ENCODE measurements at places on chromosomes 5 and 9.

GRCh38 chr5:80225189-80225933, 30.5 kb downstream of the SERINC5 start:
- DNase-seq = no peak

DNA sequence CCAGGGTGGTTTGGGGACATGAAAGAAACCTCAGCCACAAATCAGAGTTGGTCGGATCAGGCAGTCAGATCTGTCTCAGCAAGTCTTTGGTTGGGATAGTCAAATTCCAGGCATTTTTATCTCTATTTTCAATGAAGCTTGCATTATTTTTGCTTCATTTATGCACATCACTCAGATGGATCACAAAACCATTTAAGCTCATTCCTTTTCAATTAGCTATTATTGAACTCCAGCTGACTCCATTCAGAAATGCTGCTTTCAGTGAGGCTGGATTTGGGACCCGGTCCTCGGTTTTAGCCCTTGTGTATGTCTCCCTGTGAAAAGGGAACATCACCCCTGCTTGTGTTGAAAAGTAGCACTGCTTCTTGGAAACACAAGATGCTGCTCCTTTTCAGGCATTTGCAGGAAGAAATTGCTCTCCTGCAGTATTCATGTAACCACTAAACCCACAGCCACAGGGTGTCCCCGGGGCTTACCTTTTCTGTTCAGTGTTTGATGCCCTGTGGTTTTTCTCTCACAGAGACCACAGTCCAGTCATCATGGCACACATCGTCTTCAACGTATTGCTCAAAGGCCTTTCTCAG, 232.9 kb downstream of the NFIB start:
- peak; percentile 93 for DNase-seq

- no peak for DNase-seq
Measured at GRCh38 chr9:81521892-81522291, 167.5 kb downstream of the TLE1 start.

DNA sequence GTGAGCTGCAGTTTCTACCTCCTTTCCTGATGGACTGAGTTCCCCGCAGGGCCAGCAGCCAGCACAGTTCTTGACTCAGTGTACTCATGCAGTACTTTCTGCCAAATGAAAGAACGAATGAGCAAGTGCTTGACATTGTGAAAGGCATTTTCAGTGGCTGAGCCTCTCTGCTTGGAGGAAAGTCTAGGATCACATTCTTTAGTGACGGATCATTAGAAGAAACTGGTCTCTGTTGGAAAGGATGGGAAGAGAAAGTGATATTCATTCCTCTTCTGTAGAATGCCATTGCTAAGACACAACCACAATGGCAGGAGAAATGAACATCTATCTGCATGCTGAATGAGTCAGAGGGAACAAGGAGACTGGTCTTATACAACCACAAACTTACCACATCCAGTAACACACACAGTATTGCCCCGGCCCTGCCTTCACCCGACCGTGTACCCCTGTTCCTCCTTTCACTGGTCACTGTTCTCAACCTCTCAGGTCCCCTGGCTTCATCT, 206.9 kb downstream of the CRB2 start:
- DNase-seq = peak; percentile 99

- DNase-seq = peak; percentile 15
Measured at GRCh38 chr9:97695995-97696802, 941 bp downstream of the XPA start.

DNA sequence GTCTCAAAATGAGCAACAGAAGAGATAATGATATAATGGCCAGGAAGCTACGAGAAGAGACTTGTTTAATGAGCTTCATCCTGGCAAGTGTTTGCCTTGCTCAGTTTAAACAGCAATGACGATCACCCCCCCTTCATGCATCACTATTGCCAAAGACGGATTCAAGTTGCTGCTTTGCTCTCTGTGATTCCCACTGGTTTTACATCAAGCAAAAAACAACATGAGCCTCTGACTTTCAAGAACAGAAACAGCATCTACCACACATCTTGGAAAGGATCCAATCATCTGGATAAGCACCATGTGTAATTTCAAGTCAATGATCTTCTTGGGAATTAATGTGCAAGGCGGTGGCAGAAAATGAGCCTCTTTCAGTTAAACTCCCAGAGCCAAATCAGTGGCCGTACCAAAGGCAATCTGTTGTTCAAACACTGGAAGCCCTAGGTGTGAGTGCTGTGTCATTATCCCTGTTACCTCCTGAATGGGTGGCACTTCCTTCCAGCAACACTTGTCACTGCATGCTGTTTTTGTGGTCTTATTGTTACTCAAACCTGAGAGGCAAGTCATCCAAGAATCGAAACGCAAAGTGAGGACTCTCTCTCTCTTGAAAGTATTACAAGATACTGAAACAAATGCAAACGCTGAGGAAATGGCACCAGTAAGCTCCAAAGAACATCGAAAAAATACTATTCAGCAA, 72.8 kb downstream of the MED27 start:
- peak; percentile 57 for DNase-seq

- peak; percentile 47 for DNase-seq
Measured at GRCh38 chr5:154654486-154655371, 100.4 kb upstream of the LARP1 start.

- DNase-seq = no peak
Measured at GRCh38 chr5:140882591-140882899, 621 bp downstream of the PCDHA13 start.

GRCh38 chr5:105057001-105057436, 1494.4 kb upstream of the NUDT12 start:
- no peak for DNase-seq

- DNase-seq = no peak
Measured at GRCh38 chr5:109304309-109304708, 105.5 kb downstream of the PJA2 start.

DNA sequence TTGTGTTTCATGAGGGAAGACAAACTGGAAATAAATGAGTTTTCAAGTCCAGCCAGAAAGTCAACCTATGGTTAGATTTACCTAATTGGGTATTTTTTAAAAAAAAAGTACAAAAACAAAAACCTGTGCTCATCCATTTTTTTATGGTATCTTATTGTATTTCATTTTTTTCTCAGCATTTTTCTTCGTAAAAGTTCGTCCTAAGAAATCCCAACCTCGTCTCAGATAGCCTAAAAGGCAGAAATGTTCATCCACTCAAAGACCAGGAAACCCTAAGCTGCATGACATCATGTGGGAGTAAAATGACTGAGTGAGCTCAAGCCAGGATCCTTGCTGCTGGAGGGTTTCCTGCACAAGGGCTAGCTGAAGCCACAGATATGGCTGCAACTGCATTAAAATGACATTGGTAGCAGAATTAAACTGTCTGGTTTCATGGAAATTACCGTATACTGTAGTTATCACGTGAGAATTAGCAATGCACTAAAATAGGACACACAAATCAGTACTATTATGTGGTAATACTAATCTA, 70.4 kb downstream of the NFIB start:
- no peak for DNase-seq

GRCh38 chr5:56717253-56717987, 97.9 kb upstream of the MAP3K1 start:
- DNase-seq = peak; percentile 6

DNA sequence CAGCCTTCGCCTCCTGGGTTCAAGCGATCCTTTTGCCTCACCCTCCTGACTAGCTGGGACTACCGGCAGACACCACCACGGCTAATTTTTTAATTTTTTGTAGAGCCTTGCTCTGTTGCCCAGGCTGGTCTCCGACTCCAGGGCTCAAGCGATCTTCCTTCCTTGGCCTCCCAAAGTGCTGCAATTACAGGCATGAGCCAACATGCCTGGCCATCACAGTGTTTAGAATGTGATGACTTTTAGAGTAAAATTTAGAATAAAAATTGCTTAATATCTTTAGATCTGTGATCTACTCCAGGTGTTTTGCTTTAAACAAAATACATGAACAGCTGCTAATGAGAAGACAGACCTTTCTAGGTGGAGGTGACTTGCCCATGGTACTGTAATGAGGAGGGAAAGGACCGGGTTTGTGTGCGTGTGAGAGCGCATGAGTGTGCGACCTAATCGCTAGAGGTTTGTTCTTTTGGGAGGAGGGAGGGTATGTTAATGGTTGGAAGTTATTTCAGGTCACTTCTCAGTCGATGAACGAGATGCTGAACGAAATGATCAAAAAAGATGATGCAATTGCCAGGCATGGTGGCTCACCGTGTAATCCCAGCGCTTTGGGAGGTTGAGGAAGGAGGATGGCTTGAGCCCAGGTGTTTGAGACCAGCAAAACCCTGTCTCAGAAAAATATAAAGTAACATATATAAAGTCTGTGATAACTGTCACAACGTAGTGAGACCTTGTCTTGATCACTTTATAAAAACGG, 2.0 kb downstream of the CNOT6 start:
- no peak for DNase-seq

- DNase-seq = no peak
Measured at GRCh38 chr5:157568222-157568621, 7.4 kb downstream of the ADAM19 start.

- DNase-seq = peak; percentile 58
Measured at GRCh38 chr5:139147483-139148087, 50.6 kb downstream of the SIL1 start.

DNA sequence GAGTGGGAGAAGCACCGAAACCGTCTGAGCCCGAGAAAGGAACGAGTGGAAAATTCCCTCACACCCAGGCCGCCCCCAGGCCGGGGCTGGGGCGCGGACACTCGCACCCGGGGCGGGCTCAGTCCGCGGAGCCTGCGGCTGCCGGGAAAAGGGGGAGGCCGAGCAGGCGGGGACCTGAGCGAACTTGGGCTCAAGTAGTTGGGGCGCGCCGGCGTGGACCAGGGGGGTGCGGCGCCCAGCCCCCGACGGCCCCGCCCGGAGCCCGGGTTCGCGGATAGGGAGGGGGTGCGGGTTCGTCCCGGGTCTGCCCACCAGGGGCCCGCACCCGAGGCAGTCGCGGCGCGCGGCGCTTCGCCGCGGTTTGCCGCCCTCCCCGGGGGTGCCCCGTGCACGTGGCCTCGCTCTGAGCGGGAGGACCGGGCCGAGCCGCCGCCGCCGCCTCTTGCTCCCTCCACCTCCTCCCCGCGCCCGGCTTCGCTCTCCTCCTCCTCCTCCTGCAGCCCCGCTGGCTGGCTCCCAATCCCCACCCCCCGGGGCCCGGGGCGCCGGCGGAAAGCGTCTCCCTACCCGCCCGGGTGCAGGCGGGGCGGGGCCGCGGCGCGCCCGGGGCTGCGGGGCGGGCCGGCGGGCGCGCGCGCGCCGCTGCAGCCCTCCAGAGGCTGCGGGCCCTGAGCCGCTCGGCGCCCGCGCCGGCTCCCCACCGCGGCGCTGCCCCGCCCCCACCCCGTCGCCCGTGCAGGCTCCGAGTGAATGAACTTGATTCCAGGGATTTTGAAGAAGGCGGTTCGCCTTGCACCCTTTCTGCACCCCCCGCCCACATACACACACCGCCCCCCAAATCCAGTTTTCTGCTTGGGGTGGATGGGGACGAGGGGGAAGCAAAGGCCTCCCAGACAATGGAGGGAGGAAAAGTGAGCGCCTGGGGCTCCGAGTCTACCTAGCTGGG, 1.3 kb upstream of the NFIB start:
- peak; percentile 77 for DNase-seq

DNA sequence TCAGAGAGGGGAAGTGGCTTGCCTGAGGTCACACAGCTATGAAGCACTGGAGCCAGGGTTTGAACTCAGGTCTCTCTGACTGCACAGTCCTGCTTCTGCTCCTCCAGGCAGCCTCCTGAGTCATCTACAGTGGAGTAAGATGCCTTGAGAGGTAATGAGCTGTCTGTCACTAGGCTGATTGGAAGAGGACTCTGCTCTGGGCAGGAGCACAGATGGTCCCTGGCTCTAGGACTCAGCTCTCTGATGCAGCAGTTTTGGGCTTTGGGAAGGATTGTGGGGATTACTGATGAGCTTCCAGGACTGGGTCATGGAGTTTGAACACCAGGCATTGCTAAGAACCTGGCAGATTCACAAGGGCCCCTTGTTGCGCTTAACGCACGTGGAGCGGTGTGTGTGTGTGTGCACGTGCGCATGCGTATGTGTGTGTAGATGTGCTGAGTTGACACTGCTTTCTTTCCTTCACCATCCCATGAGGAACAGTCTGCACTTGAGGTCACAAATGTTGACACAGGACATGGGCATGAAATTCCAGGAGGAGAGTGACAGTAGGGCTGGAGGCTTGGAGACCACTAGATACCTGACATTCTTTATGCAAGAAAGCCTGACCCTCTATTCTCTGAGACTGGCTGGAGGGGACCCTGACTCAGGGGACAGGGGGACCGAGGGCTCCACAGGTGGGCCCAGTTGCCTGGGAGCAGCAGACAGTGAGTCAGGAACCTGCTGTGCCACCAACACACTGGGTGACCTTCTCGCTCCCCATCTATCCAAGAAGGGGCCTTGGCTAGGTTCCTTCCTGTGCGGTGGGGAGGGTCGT, 170.5 kb downstream of the RGS3 start:
- no peak for DNase-seq

DNA sequence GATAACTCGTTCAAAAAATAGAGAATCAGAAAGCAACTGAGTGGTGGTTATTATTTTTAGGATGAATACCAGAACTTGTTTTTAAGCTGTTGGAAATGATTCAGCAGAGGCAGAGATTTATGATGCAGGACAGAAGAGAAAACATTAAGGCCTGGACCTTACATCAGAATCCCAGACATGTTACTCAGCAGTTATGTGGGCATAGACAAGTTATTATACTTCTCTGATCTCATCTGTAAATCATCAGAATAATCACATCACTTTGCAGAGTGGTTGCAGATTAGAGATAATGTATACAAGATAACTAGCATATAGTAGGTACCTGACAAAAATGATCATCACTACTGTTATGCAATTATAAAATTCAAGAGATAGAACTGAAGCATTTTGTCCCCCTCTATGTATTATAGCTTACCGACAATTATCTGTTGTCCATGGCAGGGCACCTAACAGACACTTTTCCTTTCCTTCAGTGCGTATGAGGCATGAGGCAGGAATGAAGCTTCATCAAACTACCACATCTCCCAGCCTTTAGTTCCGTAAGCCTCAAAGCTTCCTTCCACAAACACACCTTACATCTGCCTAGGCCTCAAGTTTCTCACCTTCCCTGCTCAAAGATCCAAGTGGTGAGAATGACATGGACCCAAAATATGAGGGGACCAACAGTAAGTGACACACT, 165.9 kb downstream of the DENND1A start:
- peak; percentile 86 for DNase-seq

GRCh38 chr5:120446901-120447300, 17.2 kb upstream of the PRR16 start:
- peak; percentile 8 for DNase-seq

- DNase-seq = no peak
Measured at GRCh38 chr5:60521376-60522291, 178.3 kb downstream of the DEPDC1B start.

Measured in astrocyte (in vitro differentiated cells and primary cell).